ENCODE measurements at places on chromosomes 12 and 14.

DNA sequence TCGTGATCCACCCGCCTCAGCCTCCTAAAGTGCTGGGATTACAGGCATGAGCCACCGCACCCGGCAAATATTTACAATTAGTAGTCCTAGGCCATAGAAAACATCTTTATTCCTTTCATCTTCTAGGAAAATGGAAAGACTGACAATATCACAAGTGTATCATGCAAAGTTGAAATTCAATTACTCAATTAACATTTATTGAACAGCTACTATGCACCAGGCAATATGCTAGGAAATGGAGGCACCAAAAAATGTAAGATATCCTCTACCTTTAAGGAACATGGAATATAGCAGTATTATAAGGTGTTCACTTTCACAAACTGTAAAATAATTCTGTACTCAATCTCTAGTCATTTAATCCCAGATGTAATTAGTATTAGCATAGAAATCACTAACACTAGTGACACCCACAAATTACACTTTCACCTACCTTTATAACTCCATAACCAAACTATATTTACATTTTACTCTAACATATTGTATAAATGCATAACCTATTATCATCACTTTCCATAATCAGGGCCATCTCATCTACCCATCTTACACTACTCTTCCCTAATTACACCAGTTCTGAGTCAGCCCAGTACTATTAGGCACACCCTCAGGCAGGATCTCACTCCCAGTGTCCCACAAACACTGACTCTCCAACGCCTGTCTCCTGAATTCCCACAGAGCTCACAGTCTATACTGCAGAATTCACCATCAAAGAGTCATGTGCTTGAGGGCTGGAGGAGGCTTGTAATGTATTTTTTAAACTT, 10.4 kb downstream of the CORO1C start:
- H3K27me3 ChIP-seq, result no peaks in the 10 kb centered on the region
- H3K4me1 ChIP-seq, result peaks cover 77% of the 10 kb centered on the region
- H3K4me3 ChIP-seq, result no peak overlapping the region
- no peak for DNase-seq

GRCh38 chr12:7352661-7353060, 48.8 kb downstream of the ACSM4 start:
- no peaks in the 10 kb centered on the region for H3K36me3 ChIP-seq
- no peak for DNase-seq
- H3K27me3 ChIP-seq, result no peaks in the 10 kb centered on the region
- H3K27ac ChIP-seq, result no peak overlapping the region
- no peaks in the 10 kb centered on the region for H3K4me1 ChIP-seq

DNA sequence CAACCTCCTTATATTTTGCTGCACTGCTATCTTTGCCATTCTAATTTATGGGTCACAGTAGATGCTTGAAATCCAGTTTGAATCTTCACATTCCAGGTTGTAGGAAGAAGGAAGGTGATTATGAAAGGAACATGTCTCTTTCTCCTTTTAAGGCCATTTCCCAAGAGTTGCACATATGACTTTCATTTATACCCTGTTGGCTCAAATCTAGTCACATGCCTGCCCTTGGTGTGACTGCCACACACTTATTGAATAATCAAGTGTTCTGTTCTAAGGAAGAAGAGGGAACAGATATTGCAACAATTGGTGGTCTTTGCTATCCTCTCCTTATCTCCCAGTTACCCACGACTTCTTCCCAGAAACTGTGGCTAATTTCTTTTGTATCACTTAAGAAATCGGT, 404.3 kb downstream of the TMEM117 start:
- no peaks in the 10 kb centered on the region for H3K27me3 ChIP-seq
- no peak overlapping the region for H3K27ac ChIP-seq
- H3K4me1 ChIP-seq, result no peaks in the 10 kb centered on the region
- no peak overlapping the region for H3K4me3 ChIP-seq
- DNase-seq, result no peak

GRCh38 chr12:116333402-116333801, 55.9 kb upstream of the MED13L start:
- no peaks in the 10 kb centered on the region for H3K4me1 ChIP-seq
- H3K4me3 ChIP-seq, result no peak overlapping the region
- H3K27ac ChIP-seq, result no peak overlapping the region

Measured in lower lobe of right lung (tissue), 2 donors.